ENCODE measurements at places on chromosomes 1 and 21.

- no peak for DNase-seq
These were observed 58.1 kb downstream of the PRKCZ start for GRCh38 chr1:2108213-2108876.

DNA sequence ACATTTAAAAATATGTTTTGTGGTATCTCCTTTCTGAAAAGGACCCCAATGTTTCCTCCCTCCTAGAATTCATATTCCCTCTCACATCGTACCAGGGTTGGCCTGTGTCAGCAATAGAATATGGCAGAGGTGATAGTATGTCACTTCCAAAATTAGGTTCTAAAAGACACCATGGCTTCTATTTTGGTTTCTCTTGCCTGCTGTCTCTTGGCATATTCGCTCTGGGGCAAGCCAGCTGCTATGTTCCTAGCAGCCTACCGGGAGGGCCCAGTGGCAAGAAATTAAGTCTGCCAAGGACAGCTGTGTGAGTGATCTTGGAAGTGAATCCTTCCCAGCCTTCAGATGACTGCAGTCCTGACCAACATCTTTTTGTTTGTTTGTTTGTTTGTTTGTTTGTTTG is 92.9 kb upstream of the PPM1J start:
- no peak for DNase-seq

- DNase-seq = no peak
These were observed 170.3 kb upstream of the DUSP10 start for GRCh38 chr1:221912230-221912629.

GRCh38 chr1:63073309-63074306 is 248.8 kb upstream of the FOXD3 start:
- no peak for DNase-seq

- no peak for DNase-seq
These were observed 16.5 kb downstream of the PRRX1 start for GRCh38 chr1:170680428-170680827.

GRCh38 chr21:15408089-15408488 is 321.7 kb upstream of the USP25 start:
- DNase-seq = no peak

DNA sequence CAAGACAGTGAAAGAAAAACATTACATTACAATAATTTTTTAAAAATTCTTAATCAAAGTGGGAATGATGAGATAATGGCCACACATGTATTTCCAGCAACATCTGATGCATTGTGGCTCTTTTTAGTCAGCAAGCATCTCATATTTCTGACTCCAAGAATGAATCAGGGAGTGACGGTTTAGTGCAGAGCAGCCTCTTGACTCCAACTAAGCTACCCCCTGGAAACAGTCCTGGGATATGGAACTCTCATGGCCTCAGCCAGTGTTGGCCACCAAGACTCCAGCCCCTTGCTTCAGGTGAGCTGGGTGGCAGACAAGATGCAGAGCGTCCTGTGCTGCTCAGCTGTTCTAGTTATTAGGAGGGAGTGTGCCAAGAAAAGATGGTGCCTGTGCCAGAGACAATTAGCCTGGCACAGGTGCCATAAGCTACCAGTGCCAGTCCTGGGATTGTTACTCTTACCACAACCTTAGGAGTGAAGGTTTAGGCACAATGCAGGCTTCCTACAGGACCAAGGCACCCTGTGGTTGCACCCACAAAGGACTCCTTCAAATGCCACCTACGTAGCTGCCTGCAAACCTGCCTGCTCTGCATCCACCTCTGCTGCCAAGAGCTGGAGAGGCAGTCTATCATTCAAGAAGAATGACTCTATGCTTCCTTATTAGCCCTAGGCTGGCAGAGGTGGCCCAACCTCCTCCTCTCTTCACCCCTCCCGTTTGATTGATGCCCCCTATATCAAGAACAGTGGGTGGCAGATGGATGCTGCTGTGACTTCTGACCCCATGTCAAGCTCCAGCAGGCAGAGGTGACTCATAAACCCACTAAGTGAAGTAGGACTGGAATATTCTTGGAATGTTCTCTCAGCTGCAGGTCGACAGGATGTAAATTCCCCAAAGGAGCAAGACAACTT is 6.0 kb upstream of the SEC16B start:
- DNase-seq = no peak

DNA sequence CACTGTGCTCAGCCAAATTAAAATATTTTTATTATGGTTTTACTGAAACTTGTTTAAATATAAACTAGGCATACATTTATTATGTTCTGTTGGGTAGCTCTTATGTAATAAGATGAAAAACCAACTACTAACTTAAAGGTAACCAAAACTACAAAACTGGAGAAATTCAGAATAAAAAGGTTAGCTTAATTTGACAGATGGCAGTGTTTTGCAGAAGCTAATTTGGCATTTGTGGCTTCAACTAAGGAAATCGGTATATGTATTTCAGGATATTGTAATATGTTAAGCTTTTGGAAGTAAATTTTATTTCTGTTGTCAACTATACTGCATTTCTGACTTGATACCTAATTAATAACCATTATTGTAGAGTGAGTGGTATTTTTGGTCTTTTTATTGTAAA is 18.8 kb downstream of the USP25 start:
- no peak for DNase-seq
